ENCODE measurements at places on chromosomes 2 and 18. TPM values are rescaled to one million over a fixed set of nuclear protein-coding genes. Genes with fewer than 3 reads are reported as not detected.

Gene KANSL1L
- total RNA-seq = 5.4 TPM

Gene MYO5B
- total RNA-seq = 0.27 TPM

Gene CD8A
- total RNA-seq = 2.6 TPM

Gene DSEL
- total RNA-seq = not detected

Data from T-helper 1 cell treated with Interleukin-12 subunit alpha and Interleukin-12 subunit beta and Interleukin-4 antibody, amounts not matched to agents 30 ng/mL and 1 ng/mL, for 36 hours (primary cell).